Lower lobe of right lung (tissue), 2 donors: ENCODE measurements at places on chromosomes 16 and 17. TPM values are rescaled to one million over a fixed set of nuclear protein-coding genes. Genes with fewer than 3 reads are reported as not detected.

The ARL16 gene
- 19.0 TPM for total RNA-seq

The CDC27 gene
- 76.6 TPM for total RNA-seq

The HBA1 gene
- total RNA-seq: 217 TPM

The DECR2 gene
- total RNA-seq: 10.1 TPM

The MYH3 gene
- total RNA-seq: 1.2 TPM

The GLG1 gene
- 110 TPM for total RNA-seq

The TSPOAP1 gene
- 20.2 TPM for total RNA-seq

The ABCC12 gene
- not detected for total RNA-seq

The CCDC154 gene
- 3.1 TPM for total RNA-seq

The RASL10B gene
- 1.9 TPM for total RNA-seq

The GPR179 gene
- 0.15 TPM for total RNA-seq

The FBXO39 gene
- total RNA-seq: not detected

The EXOC7 gene
- total RNA-seq: 118 TPM

The SBK1 gene
- total RNA-seq: 2.4 TPM

The ACSM5 gene
- total RNA-seq: 4.3 TPM

The RPUSD1 gene
- total RNA-seq: 16.3 TPM

The PNPO gene
- total RNA-seq: 29.2 TPM

The EVPL gene
- total RNA-seq: 36.8 TPM

The OR2C1 gene
- not detected for total RNA-seq

The RUSF1 gene
- total RNA-seq: 54.9 TPM

The CX3CL1 gene
- total RNA-seq: 33.6 TPM

The PRSS21 gene
- 26.5 TPM for total RNA-seq

The ADORA2B gene
- 6.2 TPM for total RNA-seq

The CCL16 gene
- 0.50 TPM for total RNA-seq

The CCL7 gene
- not detected for total RNA-seq

The KRTAP2-1 gene
- not detected for total RNA-seq

The MYOCD gene
- 3.6 TPM for total RNA-seq

The CNGB1 gene
- total RNA-seq: 0.35 TPM
